ENCODE measurements at places on chromosomes 2 and 18.

- no peak for DNase-seq
Observed at GRCh38 chr2:175393851-175394250, 212.3 kb upstream of the ATP5MC3 start.

- DNase-seq = no peak
Observed at GRCh38 chr2:109284826-109285225, 155.8 kb downstream of the SH3RF3 start.

GRCh38 chr2:2233171-2233826 is 97.8 kb downstream of the MYT1L start:
- DNase-seq = no peak

DNA sequence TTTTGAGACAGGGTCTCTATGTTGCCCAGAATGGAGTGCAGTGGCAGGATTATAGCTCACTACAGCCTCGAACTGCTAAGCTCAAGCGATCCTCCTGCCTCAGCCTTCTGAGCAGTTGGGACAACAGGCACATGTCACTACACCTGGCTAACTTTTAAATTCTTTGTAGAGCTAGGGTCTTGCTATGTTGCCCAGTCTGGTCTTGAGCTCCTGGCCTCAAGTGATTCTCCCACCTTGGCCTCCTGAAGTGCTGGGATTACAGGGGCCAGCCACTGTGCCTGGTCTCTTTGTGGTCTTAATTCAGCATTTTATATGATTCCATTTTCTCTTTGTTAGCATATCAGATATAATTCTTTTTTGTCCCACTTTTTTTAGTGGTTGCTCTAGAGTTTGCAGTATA is 34.1 kb downstream of the CEP192 start:
- no peak for DNase-seq

GRCh38 chr2:235195921-235196320 is 244.1 kb downstream of the SH3BP4 start:
- DNase-seq = no peak

DNA sequence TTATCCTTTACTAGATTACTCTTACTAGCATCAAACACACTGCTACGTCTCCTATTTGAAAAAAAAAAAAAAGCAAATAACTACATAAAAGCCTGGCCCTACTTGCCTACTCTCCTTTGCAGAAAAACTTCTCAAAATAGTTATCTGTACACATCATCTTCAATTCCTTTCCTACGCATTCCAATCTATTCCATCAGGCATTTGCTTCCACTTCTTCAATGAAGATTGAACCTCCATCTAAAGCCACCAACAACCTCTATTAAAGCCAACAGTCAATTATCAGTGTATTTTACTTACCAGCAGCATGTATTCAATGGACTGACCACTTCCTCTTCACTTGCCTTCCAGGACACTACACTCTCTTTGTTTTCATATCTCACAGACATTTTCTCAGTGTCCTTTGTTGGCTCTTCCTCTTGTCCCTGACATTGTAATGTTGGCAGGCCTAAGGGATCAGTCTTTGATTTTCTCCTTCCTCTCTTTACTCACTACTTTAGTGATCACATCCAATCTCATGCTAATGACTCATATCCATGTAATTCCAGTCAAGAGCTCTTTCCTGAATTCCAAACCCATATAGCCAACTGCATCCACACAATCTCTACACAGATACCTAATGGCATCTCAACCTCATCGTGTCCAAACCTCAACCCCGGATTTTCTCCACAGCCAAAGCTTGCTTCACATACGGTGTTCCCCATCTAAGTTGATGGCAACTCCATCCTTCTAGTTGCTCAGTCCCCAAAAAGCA is 131.3 kb downstream of the CCDC148 start:
- no peak for DNase-seq

GRCh38 chr2:128292599-128293425 is 25.9 kb downstream of the HS6ST1 start:
- no peak for DNase-seq
